ENCODE measurements at places on chromosomes 11 and 22.

DNA sequence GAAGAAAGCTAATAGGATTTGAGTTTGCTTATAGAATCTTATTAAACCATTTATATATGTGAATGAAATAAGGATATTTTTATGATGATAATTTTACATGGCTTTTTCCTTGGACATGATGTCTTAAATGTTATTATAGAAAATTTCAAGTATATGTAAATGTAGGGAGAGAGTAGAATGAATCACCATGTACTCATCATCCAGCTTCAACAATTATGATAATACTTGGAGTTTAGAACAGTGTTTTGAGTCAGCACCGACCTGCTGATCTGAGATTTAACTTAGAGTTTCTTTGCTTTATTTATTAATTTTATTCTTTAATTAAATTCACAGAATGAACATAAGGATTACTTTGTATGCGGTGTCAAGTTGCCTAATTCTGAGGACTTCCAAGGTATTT lies 193.5 kb downstream of the UVRAG start:
- no peak for DNase-seq

DNA sequence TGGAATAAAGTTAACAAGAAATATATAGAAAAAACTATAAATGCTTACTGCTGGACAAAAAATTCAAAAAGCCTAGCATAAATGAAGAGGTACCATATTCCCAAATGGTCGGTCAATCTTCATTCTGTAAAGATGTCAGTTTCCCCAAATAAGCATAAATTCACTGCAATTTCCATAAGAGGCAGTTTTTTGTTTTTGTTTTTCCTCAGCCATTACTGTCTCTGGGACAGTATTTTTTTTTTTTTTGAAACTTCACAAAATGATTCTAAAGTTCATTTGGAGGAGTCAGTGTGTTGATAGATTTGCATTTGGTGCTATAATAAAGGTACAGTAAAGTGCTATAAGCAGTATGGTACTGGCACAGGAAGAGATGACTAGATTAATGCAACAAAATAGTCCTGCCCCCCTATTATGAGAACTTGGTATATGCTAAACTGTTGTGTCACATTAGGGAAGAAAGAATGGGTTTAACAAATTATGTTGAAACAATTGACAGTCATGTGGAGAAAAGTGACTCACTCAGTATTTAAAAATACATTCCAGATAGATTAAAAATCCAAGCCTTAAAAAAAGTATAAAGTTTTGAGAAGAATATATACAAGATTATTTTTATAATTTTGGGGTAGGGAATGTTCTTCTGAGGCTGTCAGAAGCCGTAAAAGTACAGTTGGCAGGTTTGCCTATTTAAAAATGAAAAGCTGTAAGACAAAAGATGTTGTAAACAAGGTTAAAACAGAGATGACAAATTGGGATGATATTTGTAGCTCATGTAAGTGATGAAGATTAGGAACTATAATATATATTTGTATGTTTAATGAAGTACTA lies 2.6 kb upstream of the FTH1 start:
- DNase-seq = no peak

- DNase-seq = no peak
Observed at GRCh38 chr11:65849771-65850216, 8.2 kb downstream of the CFL1 start.

DNA sequence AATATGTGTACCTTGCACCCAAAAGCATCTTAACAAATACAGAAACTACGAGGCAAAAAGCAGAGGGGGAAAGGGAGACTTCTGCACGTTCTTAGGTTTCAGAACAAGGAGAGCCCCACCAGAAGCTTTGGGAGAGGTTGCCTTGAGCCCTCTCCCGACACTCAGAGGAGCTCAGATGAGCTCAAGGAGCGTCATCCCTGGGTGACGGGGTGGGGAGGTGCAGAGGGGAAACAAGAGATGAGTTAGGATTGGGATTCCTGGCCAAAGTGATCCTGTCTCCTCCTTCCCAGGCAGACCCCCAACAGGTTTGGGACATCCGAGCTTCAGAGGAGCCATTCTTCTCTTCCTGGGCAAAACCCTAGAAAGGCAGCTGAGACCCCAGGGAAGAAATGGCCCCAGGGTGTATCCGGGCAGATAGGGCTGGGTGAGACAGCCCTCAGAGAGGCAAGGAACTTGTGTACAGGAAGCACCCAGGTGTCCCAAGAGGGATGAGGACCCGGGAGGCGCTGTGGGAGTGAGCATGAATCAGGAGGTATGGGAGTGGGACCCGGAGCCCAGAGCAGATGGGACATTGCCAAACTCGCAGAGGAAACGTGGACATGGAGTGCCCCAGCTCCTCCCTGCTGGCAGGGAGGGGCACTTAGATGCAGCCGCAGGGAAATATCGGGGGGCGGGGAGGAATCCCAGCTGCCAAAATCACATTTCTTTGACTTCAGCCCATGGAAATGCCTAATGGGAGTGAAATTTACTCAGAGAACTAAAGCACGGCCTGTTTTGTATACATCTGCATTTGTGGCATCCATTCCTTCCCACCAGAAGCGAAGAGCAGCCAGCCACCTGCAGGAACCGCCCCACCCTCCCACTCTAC lies 12.4 kb downstream of the C1QTNF6 start:
- no peak for DNase-seq

- DNase-seq = no peak
Observed at GRCh38 chr22:46951350-46951749, 188.9 kb downstream of the TBC1D22A start.

DNA sequence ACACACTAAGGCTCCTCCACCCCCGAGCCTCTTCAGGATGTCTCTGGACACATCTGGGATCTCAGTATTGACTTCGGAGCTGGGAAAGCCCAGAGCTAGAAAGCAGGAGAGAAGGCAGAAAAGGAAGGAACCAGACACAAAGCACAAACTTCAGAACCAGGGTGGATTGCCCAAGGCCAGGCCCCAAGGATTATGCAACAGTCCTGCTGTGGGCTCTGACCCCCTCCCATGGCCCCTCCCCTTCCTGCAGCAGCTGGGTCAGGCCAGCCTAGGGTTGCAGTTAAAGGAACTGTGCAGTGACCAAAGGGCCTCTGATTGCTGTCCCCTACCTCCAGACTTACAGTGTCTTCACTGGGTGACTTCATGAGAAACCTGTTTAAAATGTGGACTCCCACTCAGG lies 5.3 kb downstream of the KCNE3 start:
- no peak for DNase-seq

- DNase-seq = no peak
Observed at GRCh38 chr22:29883775-29884097, 762 bp downstream of the MTMR3 start.

GRCh38 chr22:26139310-26139709 lies 30.0 kb upstream of the SEZ6L start:
- DNase-seq = no peak

DNA sequence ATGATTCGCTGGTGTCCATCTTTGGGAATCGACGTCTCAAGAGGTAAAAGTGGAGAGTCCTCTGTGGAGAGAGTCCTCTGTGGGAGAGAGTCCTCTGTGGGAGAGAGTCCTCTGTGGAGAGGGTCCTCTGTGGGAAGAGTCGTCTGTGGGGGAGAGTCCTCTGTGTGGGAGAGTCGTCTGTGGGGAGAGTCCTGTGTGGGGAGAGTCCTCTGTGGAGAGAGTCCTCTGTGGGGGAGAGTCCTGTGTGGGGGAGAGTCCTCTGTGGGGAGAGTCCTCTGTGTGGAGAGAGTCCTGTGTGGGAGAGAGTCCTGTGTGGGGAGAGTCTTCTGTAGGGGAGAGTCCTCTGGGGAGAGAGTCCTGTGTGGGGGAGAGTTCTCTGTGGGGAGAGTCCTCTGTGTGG lies 3.1 kb downstream of the PRDX5 start:
- no peak for DNase-seq

GRCh38 chr11:58577555-58578135 lies 1.2 kb upstream of the ZFP91 start:
- peak; percentile 7 for DNase-seq

- DNase-seq = peak; percentile 93
Observed at GRCh38 chr22:37457093-37457893, 28.9 kb downstream of the MFNG start.

DNA sequence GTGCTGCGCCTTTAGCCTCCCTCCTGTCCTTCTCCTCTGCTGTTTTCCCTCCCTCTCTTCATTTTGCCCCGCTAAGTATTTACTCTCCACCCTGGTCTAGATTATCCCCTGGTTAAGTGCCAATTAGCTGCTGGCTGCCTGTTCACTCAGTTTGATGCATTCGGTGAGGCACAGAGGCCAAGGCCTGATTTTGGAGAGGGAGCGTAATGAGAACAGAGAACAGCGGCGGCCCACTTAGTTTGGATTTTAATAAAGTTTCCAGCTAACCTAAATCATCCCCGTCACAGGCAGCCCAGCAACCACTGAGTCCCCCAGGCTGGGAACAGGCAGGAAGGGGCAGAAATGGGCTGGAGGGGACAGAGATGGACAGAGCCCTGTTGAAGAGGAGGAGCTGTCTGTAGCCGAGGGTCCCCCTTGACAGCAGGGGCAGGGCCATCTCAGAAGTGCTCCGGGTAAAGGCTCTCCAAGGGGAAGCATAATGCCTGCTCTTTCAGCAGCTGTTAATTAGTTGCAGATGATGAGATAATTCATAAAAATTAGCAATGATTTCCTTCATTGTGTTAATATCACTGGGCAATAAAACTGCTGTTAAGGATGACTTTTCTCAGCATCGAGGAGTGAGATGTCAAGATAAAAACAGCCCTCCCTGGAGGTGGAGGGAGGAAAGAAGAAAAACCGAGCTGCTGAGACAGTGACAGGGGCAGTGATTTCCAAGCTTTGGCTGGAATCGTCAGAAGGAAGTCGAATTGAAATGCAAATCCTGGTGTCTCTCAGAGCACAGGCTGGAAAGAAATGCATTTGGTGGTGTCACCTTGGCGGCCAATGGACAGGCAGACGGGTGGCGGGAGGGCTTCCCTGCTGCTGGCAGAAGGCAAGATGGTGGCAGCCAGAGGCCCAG lies 170.1 kb downstream of the GRIK4 start:
- DNase-seq = no peak

GRCh38 chr11:24636291-24636629 lies 139.4 kb downstream of the LUZP2 start:
- DNase-seq = no peak

DNA sequence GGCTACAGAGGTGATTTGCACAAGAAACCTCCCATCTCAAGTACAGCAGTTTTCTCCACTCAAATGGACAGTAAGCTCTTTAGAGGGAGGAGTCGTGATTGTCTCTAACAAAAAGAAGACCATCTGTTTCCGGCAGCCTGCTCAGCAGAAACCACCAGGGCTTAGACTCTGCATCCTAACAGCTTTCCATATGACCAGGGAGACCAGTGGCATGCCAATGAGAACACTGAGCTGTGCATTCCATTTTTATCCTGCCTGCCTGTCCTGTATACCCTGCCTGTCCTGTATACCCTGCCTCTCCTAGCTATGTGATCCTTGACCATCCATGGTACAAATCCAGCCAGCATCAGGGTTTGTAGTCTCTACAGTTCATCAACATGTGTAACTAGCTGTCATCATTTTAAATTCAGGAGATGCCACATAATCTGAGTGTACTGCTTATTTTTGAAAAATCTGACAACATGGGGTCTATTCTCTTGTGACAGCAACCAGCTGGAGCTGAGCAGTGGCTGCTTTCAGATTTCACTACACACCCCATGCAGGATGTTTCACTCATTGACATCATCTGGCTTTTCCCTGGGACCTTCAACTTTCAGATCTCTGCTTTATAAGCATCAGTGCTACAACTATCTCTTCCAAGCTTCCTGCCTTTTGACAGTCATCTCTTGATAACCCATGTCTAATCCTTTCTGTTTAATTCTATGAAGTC lies 50.5 kb upstream of the POU2AF2 start:
- DNase-seq = no peak

DNA sequence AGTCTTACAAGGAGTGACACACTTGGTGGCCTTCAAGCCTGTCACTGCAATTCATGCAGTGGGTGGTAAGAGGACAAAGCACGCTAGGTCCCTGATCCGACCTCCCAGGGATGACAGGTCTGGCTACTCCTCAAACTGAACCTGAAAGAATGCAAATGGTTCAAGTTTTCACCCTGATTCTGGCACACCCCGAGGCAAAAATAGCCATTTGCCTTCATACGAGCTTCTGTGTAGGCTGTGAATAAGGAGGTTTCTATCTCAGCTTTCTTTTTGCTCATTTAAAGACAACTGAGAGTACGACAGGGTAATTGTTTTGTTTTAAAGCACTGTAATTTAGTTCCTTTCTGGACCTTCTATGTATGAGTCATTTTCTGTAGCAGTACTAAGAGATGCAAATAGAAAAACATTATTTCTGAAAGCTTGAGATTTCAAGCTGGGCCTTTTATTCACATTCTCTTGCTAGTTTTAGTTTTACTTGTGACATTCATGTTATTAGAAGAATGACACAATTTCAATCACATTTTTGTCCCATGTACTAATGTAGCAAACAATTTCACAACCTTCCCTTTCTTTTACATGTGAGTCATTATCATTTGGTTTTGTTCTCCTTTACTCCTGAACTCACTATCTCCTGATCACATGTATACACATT lies 56.6 kb upstream of the FDX1 start:
- DNase-seq = no peak

- no peak for DNase-seq
Observed at GRCh38 chr11:126140926-126141280, 70.5 kb downstream of the RPUSD4 start.

DNA sequence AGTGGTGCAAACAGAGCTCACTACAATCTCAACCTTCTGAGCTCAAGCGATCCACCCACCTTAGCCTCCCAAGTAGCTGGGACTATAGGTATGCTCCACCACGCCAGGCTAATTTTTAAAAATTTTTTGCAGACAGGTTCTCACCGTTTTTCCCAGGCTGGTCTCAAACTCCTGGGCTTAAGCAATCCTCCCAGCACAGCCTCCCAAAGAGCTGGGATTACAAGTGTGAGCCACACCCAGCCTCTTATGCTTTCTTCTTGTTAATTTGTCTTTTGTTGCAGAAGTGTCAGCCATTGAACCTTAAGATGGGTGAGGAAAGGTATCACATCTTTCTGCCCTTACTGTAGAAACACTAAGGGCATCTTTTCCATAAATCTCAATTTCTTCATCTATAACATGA lies 34.9 kb downstream of the DENND5A start:
- DNase-seq = no peak

GRCh38 chr22:46846150-46846831 lies 83.8 kb downstream of the TBC1D22A start:
- DNase-seq = no peak

- DNase-seq = no peak
Observed at GRCh38 chr11:134665188-134665535, 253.1 kb upstream of the B3GAT1 start.

GRCh38 chr22:29727131-29727523 lies 7.3 kb downstream of the CABP7 start:
- DNase-seq = peak; percentile 73

GRCh38 chr22:19737846-19738663 lies 14.7 kb downstream of the GP1BB start:
- DNase-seq = no peak

DNA sequence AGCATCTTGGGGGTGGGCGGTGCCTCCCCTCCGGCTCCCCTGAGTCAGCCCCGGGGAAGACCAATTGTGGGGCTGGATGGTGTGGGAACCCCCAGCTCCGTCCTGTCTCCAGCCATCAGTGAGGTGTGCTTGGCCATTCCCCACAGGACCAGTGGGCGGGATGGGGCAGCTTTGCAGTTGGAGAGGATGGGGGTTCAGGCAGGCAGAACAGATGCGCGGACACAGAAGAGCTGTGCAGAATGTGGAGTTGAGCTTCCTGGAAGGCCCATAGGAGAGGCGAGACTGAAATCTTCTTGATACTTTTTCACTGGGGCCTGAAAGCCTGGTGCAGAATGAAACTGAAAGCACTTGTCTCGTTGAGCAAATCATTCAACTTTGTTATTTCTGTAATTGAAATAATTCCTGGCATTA lies 23.8 kb downstream of the PARVB start:
- DNase-seq = no peak

GRCh38 chr11:376531-377173 lies 7.4 kb downstream of the B4GALNT4 start:
- DNase-seq = no peak
